ENCODE measurements at places on chromosomes 16 and 17. TPM values are rescaled to one million over a fixed set of nuclear protein-coding genes. Genes with fewer than 3 reads are reported as not detected.

- no peak for DNase-seq
These were observed 10.7 kb downstream of the CHST4 start for GRCh38 chr16:71536752-71537499.

The PIRT gene
- not detected for total RNA-seq

The MXRA7 gene
- total RNA-seq, result 18.9 TPM

The CDR2L gene
- total RNA-seq, result 7.2 TPM

GRCh38 chr17:79576333-79576732, 34.5 kb downstream of the RBFOX3 start:
- no peak for DNase-seq

- no peak for DNase-seq
These were observed 563 bp upstream of the NLGN2 start for GRCh38 chr17:7407082-7407481.

The KCNH4 gene
- total RNA-seq, result not detected

- no peak for DNase-seq
These were observed 9.8 kb downstream of the ASPSCR1 start for GRCh38 chr17:81987161-81987770.

- DNase-seq, result no peak
These were observed 11.6 kb downstream of the ZACN start for GRCh38 chr17:76090517-76091129.

DNA sequence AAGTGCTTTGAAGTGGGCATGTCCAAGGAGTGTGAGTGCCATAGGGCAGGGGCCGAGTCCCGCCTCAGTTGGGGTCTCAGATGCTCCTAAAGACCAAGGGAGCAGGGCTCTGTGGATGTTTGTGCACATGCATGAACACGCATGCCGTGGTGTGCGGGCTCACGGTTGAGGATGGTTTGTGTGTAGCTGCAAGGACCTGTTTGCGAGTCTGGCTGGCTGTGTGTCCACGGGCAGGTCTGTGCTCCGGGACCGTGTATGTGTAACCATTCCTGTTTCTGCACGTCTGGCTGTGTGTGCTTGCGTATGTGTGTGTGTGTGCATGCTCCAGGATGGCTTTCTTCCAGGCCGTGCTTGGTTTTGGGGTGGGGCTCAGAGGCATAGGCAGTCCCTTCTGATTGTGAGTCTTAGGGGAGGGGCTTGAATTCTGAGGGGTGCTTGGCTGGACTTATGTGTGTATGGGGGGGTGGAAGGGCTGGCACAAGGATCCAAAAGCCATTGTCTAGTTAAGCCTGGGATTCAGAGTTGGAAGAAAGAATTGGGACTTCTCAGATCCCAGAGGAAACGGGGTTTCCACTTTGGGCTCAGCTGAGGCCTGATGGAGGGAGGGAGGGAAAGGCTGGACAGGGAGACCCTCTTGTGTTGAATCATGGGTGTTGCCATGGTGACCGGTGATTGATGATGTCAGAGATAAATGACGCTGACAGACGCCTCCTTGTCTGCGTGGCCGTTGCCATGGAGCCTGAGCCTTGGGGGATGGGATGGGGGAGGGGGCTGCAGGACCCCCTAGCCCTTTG, 14.4 kb downstream of the GJD3 start:
- DNase-seq, result no peak

The C16orf96 gene
- total RNA-seq, result 0.06 TPM

DNA sequence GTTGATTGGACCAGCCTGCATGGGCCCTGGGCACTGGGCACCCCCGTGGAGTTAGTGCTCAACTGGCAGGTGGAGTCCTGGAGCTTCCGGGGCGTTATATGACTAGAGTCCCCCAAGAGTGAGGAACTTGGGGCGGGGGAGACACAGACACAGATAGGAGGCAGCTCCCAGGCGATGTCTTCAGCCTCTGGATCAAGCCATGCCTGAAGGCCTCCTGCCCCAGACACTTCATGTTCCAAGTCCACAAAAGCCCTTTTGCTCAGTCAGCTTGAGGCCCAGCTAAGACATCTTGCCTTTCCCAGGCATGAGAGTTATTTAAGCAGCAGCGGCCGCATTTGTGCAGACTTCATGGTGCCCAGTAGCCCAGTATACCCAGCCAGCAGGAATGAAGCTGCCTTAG, 136.6 kb upstream of the CIBAR2 start:
- no peak for DNase-seq

The KRTAP4-1 gene
- total RNA-seq, result not detected

- DNase-seq, result no peak
These were observed 3.2 kb downstream of the TNRC6C start for GRCh38 chr17:77961741-77962140.

The BANP gene
- total RNA-seq, result 14.3 TPM

GRCh38 chr17:71349908-71350600, 770.8 kb upstream of the SOX9 start:
- no peak for DNase-seq

- DNase-seq, result peak; percentile 61
These were observed 23.8 kb downstream of the COTL1 start for GRCh38 chr16:84593825-84594724.

DNA sequence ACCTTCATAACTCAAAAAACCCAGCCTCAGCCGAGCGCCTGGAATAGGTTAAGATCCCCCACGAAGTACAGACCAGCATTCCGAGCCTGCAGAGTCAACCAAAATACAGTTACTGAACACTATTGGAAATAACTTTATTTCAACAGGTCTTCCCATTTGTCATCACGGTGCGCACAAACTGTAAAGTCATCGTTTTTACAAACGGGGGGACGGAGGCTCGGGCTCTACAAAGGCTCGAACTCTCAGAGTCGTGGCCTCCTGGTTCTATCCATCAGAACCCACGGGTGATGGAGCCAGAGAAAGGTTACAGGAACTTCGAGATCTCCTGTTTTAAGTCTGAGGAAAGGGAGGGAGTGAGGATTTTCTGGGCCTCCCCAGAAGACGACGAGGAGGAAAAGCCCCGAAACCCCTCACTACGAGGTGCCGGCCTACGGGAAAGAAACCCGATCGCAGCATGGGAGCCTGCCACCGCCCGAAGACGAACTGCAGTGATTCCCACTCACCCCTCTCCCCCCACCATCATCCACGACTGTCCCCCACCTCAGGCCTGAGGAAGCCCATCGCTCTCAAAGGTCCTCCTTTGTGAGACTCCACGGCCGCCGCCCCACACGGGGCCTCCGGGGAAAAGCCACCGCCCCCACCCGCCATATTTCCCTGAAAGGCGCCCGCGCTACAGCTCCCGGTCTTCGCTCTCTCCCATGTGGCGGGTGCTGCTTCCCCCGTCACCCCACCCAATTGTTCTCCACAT, 917 bp downstream of the YWHAE start:
- DNase-seq, result no peak

The PHAF1 gene
- total RNA-seq, result 22.5 TPM

GRCh38 chr17:42944211-42944610, 20.0 kb downstream of the AARSD1 start:
- no peak for DNase-seq

DNA sequence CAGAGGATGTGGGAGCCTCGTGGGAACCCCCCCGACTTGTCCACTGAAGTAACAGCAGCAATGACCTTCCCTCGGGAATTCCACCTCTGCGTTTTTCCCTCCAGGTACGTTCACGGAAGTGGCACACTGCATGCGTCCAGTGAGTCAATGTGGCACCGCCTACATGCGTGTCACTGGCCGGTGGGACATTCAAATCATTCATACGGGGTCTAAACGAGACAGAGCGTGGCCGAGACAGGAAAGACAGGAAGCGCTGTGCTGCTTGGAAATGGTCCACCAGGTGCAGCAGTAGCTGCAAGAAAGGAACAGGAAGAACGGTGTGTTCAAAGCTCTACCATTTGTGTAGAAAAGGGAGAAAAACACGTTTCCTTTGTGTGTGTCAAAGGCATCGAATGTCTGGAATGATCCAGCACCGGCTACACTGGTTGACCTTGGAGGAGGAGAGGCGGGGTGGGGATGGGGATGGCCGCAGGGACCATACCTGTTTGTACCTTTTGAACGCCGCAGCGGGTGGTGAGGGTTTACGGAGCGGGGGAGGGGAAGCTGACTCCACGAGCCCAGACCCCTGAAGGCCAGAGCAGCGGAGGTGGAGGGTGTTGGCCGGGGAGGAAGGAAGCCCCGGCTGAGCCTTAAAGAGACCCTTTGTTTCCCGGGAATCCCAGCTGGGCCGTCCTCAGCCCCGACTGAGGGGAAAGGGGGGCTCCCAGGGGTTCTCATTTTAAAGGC, 1.7 kb upstream of the PGAP6 start:
- no peak for DNase-seq

- no peak for DNase-seq
These were observed 7.4 kb upstream of the SCIMP start for GRCh38 chr17:5241861-5242671.

- no peak for DNase-seq
These were observed 4.5 kb downstream of the NME2 start for GRCh38 chr17:51170736-51171135.

- no peak for DNase-seq
These were observed 13.3 kb downstream of the CNEP1R1 start for GRCh38 chr16:50038286-50038685.

GRCh38 chr16:68117884-68118283, 32.7 kb downstream of the NFATC3 start:
- no peak for DNase-seq

The SLC47A2 gene
- 0.76 TPM for total RNA-seq

The GRIN2A gene
- 0.56 TPM for total RNA-seq

The SLC47A1 gene
- 3.9 TPM for total RNA-seq

- DNase-seq, result no peak
These were observed 17.0 kb downstream of the LSM12 start for GRCh38 chr17:44049294-44050060.

The RAB37 gene
- total RNA-seq, result not detected

- no peak for DNase-seq
These were observed 176.5 kb upstream of the CDH5 start for GRCh38 chr16:66189951-66190350.

DNA sequence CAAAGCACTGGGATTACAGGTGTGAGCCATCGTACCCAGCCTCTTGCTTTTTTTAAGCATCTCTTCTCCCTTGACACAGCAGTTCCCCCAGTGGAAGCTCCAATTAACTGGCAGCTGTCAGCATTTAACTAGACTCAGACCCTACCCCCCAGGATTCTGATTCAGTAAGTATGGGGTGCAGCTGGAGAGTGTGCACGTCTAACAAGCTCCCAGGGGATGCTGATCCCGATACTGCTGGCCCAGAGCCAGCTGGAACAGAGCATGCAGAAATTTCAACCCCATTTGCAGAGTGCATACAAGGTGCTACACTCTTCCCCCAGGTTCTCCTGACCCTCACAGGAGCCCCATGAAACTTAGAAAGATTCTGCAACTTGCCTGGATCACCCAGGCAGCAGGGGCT, 27.7 kb upstream of the BCO1 start:
- DNase-seq, result no peak

The PRKAR1A gene
- 137 TPM for total RNA-seq

- no peak for DNase-seq
These were observed 49.9 kb upstream of the ZNF750 start for GRCh38 chr17:82889496-82890338.

DNA sequence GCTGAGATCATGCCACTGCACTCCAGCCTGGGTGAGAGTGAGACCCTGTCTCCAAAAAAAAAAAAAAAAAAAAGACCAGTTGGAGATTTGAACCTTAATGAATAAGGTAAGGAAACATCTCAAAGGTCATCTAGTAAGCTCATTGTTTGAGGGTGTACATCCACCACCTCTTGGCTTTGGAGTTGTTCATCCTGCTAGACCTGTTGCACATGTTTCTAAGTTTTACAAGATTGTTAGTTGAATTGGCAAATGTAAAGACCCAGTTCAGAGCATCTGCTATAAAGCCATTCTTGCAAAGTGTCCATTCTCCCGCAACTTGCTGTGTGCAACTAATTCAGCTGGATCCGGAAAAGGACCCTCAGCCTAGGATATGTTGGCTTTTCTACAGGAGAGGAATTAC, 1.5 kb downstream of the PSMD7 start:
- no peak for DNase-seq

GRCh38 chr17:13182450-13182849, 164.6 kb upstream of the ELAC2 start:
- DNase-seq, result no peak

The ACSM2A gene
- total RNA-seq, result not detected

The LRRC75A gene
- total RNA-seq, result not detected

Data from esophagus squamous epithelium (tissue), 5 donors.